CD4-positive, alpha-beta T cell treated with Interleukin-6 at 100 ng/mL for 8 hours (primary cell): ENCODE measurements at places on chromosomes 7 and 10.

GRCh38 chr10:70656489-70656888, 15.8 kb upstream of the ADAMTS14 start:
- DNase-seq = peak; percentile 9

DNA sequence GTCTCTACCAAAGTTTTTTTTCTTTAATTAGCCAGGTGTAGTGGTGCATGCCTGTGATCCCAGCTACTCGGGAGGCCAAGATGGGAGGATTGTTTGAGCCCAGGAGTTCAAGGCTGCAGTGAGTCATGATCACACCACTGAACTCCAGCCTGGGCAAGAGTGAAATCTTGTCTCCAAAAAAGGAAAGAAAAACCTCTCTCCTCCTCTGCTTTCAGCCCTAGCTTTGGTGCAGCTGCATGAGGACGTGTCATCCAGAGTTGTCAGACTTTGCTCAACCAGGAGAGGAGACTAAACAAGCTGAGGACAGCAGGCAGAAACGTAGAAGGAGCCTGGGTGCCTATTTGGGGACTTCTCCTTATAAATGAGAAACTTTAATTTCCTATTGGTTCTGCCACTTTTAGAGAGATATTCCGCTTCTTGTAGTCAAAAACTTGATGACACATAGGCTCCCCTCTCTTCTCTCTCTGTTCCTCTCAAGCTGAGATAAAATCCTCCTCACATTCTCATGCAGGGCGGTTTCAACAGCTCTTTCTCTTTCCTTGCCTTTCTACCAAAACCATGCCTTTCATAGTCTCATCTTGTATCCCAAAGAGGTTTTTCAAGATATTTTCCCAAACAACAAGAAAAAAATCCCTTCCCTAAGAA, 205.4 kb downstream of the ARHGAP12 start:
- DNase-seq = no peak

- no peak for DNase-seq
These were observed 241.2 kb downstream of the CCDC7 start for GRCh38 chr10:32687116-32687515.

- no peak for DNase-seq
These were observed 10.7 kb upstream of the STEAP4 start for GRCh38 chr7:88317422-88317821.

DNA sequence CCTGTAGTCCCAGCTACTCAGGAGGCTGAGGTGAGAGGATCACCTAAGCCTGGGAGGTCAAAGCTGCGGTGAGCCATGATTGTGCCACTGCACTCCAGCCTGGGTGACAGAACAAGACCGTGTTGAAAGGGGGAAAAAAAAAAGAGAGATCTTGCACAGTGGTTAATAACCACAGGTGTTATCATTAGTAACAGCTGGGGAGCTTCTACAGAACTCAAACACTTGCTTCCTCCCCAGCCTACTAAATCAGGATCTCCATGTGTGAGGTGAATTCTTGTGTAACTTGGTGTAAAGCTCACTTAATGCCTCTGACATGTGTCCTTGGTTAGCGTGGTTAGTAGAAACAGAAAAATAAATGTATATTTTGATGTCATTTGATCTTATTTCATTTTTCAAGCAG, 43.9 kb upstream of the BMS1 start:
- no peak for DNase-seq

GRCh38 chr7:120725376-120726039, 132.4 kb downstream of the TSPAN12 start:
- no peak for DNase-seq

GRCh38 chr7:146956853-146957252, 840.3 kb downstream of the CNTNAP2 start:
- no peak for DNase-seq

- no peak for DNase-seq
These were observed 167.5 kb downstream of the SEPTIN7 start for GRCh38 chr7:35968140-35968940.

DNA sequence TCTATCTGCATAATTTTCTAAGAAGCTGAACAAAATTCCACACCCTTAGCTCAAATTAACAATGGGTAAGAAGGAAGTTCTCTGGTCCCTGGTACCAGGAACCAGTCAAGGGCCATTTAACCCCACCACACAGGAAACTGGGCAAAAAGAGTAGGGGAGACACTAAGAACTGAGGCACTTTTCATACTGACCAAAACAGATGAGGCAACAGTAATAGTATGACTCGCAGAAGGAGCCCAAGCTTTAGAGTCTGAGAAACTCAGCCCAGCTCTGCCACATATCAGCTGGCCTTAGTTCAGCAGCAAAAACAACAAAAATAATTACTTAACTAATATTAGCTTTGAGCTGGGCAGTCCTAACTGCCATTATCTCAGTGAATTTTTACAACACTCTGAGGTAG, 221.2 kb downstream of the FAM107B start:
- DNase-seq = no peak

GRCh38 chr10:118990326-118990725, 39.2 kb upstream of the NANOS1 start:
- no peak for DNase-seq

- no peak for DNase-seq
These were observed 9.6 kb upstream of the PDCD4 start for GRCh38 chr10:110861930-110862649.

GRCh38 chr7:155738652-155739537, 73.4 kb downstream of the SHH start:
- peak; percentile 50 for DNase-seq

DNA sequence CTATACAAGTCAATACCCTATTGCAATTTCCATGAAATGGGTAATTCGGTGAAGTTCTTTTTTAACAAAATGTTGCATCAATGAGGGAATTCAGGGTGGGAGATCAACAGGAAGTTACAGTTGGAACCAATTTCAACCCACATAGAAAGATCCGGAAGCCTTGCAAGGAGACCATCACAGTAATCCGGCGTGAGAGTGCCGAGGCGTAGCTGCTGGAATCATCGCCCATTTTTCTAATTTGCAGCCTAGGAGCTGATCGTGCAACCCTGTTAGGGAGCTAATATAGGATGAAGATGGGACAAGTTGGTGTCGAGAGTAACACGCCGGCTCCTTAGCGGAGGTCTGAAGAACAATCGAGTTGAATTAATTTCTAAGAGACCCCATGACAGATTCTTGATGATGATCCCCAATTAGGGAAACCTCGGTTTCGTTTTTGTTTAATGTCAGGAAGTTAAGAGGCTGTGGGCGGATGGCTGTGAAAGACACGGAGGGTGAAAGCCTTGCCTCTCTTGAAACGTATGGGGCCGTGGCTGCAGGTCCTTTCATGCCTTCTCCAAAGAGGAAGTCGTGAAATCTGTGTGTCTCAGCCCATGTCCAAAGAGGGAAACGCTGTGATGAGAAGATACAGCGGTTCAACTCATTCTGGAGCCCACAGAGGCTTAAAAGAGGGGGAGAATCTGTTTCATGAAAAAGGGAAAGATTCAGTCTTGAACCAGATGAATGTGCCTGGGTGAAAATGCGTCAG, 51.2 kb upstream of the CARD11 start:
- DNase-seq = peak; percentile 65

DNA sequence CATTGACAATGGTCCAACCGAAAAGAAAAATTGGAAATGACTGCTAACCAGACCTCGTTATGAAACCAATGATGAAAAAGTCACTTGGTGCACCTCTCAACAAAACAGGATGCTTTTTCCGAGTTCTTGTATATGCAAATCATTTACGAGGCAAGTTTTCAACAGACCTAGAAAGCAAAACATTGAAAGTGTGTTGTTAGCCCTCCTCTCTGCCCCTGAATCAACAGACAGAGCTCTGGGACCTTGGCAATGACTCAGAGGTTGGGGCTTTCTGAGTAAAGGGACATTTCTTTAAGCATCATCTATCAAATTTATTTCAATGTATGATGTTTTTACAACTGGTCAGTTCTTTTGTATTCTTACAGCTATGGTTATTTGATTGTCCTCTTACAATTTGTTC, 16.3 kb upstream of the DKK1 start:
- DNase-seq = no peak

- DNase-seq = no peak
These were observed 173.4 kb upstream of the SHH start for GRCh38 chr7:155985518-155986250.

- DNase-seq = no peak
These were observed 22.3 kb downstream of the ADAMTS14 start for GRCh38 chr10:70694418-70695141.

DNA sequence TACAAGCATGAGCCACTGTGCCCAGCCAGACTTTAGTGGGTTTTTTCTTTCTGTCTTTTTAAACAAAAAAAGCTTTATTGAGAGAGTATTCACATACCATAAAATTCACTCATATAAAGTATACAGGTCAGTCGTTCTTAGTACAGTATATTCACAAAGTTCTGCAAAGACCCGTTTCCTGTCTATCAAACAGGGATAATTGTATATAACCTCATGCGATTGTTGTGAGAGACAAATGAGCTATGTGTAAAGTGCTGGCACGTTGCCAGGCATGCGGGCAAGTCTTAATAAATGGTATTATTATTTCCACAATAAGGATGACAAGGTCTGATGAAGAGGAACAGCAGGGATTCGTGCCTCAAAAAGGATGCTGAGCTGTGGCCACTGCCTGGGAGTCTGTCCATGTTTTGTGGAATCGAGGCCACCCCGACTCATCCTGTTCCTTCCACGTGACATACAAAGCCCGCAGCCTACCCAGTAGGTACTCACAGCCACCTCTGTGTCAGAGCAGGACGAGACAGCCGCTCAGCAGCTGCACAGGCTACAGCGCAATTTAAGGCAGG, 51.6 kb downstream of the SMKR1 start:
- DNase-seq = peak; percentile 34

DNA sequence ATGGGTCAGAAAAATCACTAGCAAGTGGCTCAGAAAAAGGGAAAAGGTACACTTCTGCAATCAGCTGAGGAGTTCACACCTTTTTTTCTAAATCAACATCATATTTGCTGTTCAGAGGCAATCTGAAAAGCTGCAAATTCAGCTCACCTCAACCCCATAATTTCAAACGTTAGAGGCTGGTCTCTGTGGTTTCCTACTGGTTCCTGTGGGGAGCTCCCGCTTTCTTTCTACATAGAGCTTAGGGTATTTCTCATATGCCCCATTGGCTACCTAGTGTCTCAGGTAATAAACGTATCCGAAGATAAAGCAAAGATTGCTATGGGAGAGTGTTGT, 5.2 kb upstream of the ZNF22 start:
- no peak for DNase-seq

- no peak for DNase-seq
These were observed 53.0 kb upstream of the MAGI2 start for GRCh38 chr7:79506481-79506880.

GRCh38 chr7:771234-772004, 44.3 kb upstream of the PRKAR1B start:
- no peak for DNase-seq

DNA sequence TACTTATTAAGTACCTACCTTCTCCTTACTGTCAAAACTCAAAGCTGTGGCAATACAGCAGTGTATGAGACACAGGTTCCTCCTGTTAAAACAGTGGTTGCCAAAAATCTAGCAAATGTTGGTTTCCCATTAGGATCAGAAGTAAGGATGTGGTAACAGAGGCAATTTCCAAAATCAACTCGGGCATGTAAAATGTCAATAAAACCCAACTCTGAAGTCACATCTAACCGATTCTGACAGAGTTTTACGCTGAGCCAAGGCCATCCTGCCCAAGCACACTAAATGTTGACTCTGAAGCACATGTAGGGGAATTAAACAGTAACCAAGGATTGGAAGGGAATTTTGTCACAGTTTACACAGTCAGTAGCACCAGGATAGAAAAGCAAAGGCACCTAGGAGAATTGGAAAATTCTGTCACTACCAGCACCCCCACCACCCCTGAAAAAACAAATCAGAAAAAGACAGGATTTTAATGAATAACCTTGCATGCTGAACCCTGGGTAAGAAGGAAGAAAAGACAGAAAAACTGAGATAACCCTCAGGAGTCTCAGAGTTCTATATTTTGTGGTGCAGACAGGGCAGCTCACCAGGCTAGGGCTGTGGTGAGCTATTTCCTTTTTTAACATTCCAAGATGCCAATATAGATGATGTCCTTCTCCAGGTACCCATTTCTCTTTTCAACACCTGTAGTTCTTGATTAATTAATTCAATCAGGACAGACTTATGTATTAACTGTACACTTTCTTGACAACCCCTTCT, 119.5 kb downstream of the DOCK4 start:
- no peak for DNase-seq

- DNase-seq = no peak
These were observed 112.8 kb downstream of the PTPN20 start for GRCh38 chr10:47024046-47024322.
